Stimulated activated CD4-positive, alpha-beta T cell treated with anti-CD3 and anti-CD28 coated beads, TNF-alpha, amount 100 ng/mL, for 1 hour (primary cell): ENCODE measurements at places on chromosomes 5 and 9.

DNA sequence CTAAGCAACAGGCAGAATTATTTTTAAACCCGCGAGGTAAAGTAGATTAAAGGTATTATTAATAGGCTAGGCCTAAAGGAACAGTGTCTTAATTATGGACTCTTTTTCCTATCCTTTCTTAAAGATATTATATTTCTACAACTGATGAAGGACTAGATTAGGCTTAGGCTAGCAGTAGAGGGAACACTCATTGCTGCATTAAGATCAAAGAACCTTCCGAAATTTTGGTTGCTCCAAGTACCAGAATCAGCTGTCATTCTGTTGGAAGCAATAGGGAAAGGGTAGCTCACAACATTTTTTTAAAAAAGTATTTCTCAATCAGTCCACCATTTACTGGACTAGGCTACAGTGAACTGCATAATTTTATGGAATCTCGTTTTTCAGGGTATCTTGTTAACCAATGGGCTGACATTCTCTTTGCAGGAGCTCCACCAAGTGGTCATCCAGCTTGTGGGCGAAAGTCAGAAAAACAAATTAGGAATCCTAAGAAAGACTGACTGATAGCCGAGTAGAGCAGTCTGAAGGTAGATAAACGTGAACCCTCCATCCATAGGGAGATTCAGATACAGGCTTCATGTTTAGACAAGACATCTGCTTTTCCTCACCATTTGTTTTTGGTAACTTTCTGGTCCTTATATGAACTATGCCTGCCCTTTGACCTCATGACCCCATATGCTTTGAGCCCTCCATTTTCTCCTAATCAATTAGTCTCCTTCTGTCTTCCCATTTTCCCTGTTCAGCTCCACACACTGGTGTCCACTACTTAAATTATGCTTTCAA, 103.6 kb upstream of the CHD1 start:
- no peak for DNase-seq

GRCh38 chr5:142175039-142175438, 66.5 kb downstream of the NDFIP1 start:
- DNase-seq = no peak

DNA sequence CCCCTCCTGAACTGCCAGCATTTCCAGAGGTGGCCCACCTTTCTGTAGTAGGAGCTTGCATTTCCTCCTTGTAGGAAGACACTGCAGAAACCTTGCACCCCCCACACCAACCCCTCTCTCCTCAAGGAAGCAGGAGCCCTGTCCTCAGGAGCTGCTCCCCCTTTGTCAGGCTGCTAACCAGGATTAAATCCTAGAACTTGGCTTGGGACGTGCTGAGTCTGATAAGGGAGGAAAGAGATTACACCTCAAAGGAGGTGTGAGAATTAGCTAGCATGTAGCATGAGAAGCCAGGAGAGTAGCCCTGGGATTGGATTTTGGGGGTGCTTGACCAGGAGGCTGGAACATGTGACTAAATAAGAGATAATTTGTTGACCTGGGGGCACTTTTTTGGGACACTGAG, 119.8 kb upstream of the ALDH1B1 start:
- DNase-seq = no peak

GRCh38 chr5:135195270-135195608, 161.2 kb upstream of the PITX1 start:
- DNase-seq = no peak

DNA sequence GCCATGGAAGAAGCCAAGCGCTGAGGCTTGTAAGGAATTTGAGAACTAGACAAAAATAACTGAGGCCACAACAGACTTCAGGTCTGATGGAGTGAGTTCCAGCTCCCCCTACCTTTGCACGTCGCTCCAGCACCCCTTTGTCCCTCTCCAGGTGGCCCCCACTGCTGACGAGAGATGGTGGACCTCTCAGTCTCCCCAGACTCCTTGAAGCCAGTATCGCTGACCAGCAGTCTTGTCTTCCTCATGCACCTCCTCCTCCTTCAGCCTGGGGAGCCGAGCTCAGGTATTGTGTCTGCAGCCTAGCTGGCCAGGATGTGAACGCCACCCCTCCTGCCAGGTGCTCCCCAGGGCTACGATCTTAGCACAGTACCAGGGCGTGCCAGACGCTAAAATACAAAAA, 5.2 kb downstream of the BTNL9 start:
- DNase-seq = no peak

- no peak for DNase-seq
Measured at GRCh38 chr9:137464291-137464999, 5.3 kb upstream of the NSMF start.

DNA sequence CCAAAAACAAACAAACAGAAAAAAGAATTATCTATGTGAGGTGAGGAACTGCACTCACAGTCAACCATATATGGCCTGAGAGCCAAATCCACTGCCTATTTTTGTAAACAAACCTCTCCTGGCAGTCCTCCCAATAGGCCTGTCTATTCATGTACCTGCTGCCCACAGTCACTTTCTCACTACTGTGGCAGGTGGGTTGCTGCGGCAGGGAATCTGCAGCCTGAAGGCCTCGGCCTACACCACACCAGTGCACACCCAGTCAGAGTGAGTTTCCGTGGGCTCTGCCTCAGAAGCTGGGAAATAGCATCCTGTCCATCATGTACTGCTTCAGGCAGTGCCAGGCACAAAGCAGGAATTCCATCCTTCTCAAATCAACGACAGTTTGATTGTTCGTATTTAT, 82.3 kb downstream of the SPTLC1 start:
- no peak for DNase-seq

DNA sequence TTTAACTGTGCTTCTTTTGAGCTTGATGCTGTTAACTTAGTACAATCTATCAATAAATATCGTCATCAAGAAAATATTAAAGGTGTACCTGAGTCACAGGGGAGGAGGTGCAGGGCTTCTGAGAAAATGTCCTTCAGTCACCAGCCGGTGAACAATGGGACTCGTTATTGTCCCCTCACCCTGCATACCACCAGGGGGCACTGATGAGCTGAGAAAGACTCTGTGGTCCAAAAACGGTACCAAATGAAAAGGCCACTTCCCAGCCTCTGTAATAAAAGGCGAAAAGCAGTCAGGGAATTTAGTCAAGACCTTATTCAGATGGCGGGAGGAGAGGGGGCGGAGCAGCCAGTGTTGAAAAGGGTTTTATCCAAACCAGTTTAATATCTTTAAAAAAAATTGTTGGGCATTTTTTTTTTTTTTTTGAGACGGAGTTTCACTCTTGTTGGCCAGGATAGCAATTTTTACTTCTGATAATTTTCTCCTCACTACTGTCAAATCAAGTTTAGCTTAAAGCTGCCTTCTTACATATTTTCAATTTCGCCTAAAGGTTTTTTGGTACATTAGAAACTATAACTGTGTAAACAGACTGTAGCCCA, 271.9 kb upstream of the ADAMTS16 start:
- DNase-seq = no peak

DNA sequence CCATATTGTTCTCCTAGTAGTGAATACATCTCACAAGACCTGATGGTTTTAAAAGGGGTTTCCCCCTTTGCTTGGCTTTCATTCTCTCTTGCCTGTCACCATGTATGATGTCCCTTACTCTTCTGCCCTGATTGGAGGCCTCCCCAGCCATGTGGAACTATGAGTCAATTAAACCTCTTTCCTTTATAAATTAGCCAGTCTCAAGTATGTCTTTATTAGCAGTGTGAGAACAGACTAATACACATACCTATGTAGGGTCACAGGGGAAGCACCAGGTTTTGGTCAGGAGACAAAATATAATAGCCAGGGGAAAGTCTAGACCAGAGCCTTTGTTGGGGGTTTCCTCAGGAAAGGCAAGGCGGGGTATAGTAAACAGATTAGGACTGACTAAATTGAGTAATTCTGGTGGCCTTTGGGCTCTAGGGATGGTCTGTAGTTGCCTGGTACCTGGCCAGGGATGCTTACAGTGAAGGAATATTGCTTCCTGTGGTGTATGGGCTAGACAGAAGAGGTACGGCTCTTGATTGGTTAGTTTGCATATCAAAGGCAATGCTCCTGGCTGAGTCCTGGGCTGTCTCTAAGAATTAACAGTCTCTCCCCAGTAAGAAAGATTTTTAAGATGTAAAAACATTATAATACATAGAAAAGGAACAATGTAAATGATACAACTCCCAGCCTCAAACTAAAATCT, 254.5 kb downstream of the ELAVL2 start:
- no peak for DNase-seq

DNA sequence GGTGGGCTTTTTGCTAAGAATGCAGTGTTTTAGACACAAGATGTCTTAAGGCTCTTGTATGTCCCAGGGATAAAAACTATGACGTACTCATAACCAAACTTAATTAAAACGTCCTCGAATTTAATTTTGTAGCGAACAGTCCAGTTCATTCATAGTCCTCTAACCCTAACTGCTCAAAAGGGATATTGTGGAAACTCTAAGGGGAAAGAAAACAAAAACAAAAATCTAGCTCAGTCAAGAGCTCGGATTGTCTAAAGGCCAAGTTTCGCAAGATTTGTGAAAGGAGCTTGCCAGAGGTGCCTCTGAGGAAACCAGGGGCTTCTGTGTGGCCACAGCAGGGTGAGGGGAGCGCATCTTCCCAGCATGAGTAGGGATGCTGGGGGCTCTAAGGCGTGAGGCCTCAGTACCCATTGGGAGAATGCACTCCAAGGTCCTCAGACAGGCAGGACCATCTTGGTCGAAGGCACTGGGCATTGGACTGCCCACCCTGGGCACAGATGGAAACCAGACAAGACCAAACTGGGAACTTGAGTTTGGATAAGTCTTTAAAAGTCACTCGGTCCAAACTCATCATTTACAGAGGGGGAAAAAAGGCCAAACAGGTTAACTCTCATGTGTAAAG, 71.8 kb downstream of the PRRT1B start:
- DNase-seq = no peak

GRCh38 chr5:144697847-144698262, 527.2 kb downstream of the KCTD16 start:
- no peak for DNase-seq

DNA sequence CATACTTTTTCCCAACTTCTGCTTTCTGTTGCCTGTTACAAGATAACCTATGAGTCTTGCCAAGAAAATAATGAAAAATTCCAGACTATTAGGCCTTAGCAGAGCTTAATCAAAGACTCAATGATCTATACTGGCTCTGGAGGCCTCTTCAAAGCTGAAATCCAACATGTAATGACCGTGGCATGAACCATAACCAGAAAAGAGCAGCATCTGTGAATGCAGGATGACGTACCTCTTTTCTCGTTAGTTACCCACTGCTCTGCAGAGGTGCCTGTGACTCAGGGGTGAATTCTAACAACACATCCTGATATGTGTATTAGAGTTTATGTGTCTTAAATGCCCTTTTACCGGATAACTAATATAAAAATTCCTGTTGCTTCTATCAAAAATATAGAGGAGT, 645.4 kb downstream of the PRELID2 start:
- no peak for DNase-seq

DNA sequence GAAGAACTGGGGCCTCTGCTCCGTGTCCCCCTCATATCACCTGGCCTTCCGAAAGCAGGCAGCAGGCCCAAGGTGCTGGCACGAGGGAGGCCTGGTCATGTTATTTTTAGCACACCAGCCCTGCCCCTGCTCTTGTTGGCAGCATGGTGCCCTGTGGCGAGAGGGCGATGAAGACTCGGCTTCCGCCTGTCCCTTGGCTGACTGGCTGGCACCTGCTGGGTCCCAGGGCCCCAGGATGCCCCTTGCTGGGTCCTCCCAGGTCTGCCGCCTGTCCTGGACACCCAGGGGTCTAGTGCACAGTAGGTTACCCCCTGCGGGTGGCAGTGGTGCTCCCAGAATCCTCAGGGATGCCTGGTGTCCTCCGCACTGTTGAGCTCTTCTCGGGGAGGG, 77.0 kb downstream of the RXRA start:
- DNase-seq = no peak

- no peak for DNase-seq
Measured at GRCh38 chr9:110115826-110116542, 92.0 kb downstream of the C9orf152 start.

DNA sequence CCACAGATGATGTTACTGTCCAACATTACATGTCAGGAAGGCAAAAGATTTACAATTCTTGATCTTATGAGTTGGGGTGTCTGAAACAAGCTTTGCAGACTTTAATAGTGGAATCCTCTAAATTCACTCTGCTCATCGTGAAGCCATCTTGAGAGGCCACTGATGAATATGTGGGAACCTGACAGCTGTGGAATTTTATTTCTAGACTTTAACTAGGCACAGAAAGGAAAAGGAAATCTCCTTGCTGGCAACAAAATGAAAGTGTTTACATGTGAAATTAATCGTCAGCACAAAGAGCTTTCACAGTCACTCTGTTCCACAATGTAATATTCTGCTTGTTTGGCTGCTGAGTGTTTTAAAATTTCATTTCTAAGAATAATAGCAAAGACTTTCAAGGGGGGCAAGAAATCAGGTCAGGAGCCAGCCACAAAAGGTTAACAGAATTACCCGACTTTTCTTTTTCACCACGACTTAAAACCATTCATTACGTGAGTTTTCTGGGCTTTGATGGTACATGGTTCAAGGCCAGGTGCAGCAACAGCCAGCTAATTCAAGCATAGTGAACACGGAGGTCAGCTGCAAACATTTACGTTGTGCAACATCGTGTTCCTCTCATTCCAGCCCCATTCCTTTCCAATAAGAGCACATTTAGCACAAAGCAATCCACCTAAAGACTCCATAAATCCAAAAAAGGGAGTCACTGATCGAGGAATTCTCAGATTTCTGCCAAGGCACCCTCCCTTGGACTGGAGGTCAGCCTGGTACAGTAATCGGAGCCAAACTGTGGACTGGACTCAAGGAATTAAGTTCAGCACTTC, 14.6 kb downstream of the NREP start:
- DNase-seq = no peak

- DNase-seq = peak; percentile 54
Measured at GRCh38 chr5:132064738-132065331, 4.4 kb downstream of the IL3 start.

DNA sequence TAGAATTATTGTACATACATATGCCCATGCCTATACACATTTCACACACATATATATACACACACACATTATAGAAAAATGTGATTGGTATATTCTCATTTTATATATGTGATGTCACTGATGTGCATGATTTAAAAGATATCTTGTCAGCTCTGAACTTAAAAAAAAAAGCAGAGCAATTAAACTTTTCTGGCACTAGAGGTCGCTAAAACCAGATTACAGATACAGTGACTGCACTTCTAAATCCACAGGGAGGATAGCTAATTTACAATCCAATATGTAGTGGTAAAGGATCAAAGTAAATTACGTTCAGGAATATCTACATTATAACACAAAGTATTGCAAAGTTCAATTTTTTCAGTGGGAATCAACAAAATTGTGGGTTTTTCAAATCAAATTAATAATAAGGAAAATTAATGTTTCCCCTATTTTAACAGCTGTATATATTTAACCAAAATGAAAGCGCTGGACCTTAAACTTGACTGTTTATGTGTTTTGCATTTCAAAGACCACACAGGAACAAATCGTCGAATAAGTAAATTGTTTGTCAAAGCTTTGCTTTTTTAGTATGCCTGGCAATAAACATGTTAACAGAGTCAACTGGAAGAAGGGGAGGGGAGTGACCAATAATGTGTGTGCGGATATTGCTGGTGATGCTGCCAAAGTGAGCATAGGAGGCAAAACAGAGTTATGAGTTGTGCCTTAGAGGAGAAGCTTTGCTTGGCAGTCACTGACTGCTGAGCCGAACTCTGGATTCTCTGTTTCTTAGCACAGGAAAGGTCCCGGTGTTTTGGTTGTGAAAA, 1201.4 kb upstream of the C9orf72 start:
- DNase-seq = no peak
